Pancreas (tissue), 10 donors: ENCODE measurements at places on chromosomes 11 and 22. TPM values are rescaled to one million over a fixed set of nuclear protein-coding genes. Genes with fewer than 3 reads are reported as not detected.
A peak's percentile ranks its signal among the peaks of the same experiment; 100 is the strongest.

Gene RAB39A
- 0.73 TPM for total RNA-seq

Gene CEND1
- total RNA-seq = not detected

Gene FGF3
- not detected for total RNA-seq

Gene FAM118B
- 6.8 TPM for total RNA-seq

Gene MAPK8IP2
- 2.8 TPM for total RNA-seq

Gene MAPK8IP1
- total RNA-seq = 48.5 TPM

Gene HSPB2
- 0.78 TPM for total RNA-seq

Gene OR51B5
- total RNA-seq = 0.14 TPM

Gene TMEM123
- 62.7 TPM for total RNA-seq

Gene OR2AT4
- not detected for total RNA-seq

Gene NRGN
- total RNA-seq = 1.5 TPM

Gene OR52A1
- total RNA-seq = not detected

Gene CNTN5
- 0.69 TPM for total RNA-seq

Gene INPP5J
- total RNA-seq = 12.7 TPM

Gene FERMT3
- total RNA-seq = 8.4 TPM

Gene F2
- not detected for total RNA-seq

Gene ABCC8
- total RNA-seq = 57.3 TPM

DNA sequence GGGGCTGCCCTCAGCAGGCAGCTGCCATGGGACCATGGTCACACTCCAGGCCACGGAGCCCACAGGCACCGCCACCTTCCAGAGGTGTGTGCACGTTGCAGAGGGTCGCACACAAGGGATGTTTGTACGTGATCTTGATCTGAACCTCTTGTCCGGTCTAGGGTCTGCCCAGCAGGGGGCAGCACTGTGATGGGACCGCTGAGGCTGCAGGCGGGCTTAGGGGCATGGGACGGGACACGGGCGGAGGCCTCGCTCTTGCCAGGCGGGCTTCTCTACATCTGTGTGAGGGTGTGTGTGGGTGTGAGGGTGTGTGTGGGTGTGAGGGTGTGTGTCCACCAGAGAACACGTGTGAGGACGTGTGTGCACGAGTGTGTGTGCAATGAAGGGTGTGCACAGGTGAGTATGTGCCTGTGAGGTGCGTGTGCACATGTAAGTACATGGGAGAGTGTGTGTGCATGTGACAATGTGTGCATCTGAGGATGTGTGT is 52.4 kb downstream of the CACNA1I start:
- H3K36me3 ChIP-seq = no peaks in the 10 kb centered on the region
- peak; percentile 40 for DNase-seq
- H3K4me1 ChIP-seq = no peaks in the 10 kb centered on the region
- no peak overlapping the region for H3K27ac ChIP-seq
- H3K27me3 ChIP-seq = no peaks in the 10 kb centered on the region

GRCh38 chr22:17199003-17199731 is 20.1 kb downstream of the ADA2 start:
- no peaks in the 10 kb centered on the region for H3K36me3 ChIP-seq
- no peaks in the 10 kb centered on the region for H3K27me3 ChIP-seq
- no peaks in the 10 kb centered on the region for H3K4me1 ChIP-seq
- no peak for DNase-seq
- peak overlapping the region; percentile 1 for H3K4me3 ChIP-seq

- no peak for DNase-seq
- H3K36me3 ChIP-seq = no peaks in the 10 kb centered on the region
- H3K4me3 ChIP-seq = no peak overlapping the region
- H3K27ac ChIP-seq = no peak overlapping the region
- no peaks in the 10 kb centered on the region for H3K27me3 ChIP-seq
Observed at GRCh38 chr11:64859542-64860414, 15.3 kb upstream of the CDC42BPG start.

- H3K36me3 ChIP-seq = no peaks in the 10 kb centered on the region
- H3K27ac ChIP-seq = peak overlapping the region; percentile 7
- DNase-seq = no peak
- no peaks in the 10 kb centered on the region for H3K4me1 ChIP-seq
Observed at GRCh38 chr11:35158701-35159510, 19.9 kb downstream of the CD44 start.

GRCh38 chr11:111851636-111852035 is 19.7 kb downstream of the ALG9 start:
- DNase-seq = no peak
- no peak overlapping the region for H3K27ac ChIP-seq
- no peaks in the 10 kb centered on the region for H3K4me1 ChIP-seq
- no peak overlapping the region for H3K4me3 ChIP-seq

- H3K27me3 ChIP-seq = no peaks in the 10 kb centered on the region
- H3K36me3 ChIP-seq = no peaks in the 10 kb centered on the region
- no peak overlapping the region for H3K4me3 ChIP-seq
Observed at GRCh38 chr22:50705219-50705691, 32.6 kb downstream of the SHANK3 start.

DNA sequence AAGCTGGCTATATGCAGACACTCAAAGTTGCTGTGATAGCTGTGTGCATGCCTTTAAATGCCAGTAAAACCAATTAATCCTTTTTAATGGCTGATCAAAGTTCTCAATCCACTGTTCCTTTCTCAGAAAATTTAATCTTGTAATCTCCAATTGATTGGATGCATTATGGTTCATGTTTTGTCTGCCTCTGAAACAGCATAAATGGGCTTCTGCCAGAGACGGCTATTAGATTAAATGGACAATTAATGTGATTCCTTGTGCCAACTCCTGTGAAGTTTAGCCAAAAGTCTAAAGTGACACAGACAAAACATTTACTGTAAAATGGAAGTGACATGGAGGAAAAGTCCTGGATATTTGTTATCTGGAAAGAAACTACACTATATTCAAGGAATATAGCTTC is 952.5 kb upstream of the FAT3 start:
- no peaks in the 10 kb centered on the region for H3K36me3 ChIP-seq
- H3K4me3 ChIP-seq = no peak overlapping the region
- no peak overlapping the region for H3K27ac ChIP-seq
- no peaks in the 10 kb centered on the region for H3K4me1 ChIP-seq
- no peak for DNase-seq
- no peaks in the 10 kb centered on the region for H3K27me3 ChIP-seq

GRCh38 chr11:33869481-33870422 is 22.1 kb downstream of the LMO2 start:
- no peaks in the 10 kb centered on the region for H3K27me3 ChIP-seq
- no peaks in the 10 kb centered on the region for H3K4me1 ChIP-seq
- H3K27ac ChIP-seq = no peak overlapping the region
- H3K4me3 ChIP-seq = peak overlapping the region; percentile 44

DNA sequence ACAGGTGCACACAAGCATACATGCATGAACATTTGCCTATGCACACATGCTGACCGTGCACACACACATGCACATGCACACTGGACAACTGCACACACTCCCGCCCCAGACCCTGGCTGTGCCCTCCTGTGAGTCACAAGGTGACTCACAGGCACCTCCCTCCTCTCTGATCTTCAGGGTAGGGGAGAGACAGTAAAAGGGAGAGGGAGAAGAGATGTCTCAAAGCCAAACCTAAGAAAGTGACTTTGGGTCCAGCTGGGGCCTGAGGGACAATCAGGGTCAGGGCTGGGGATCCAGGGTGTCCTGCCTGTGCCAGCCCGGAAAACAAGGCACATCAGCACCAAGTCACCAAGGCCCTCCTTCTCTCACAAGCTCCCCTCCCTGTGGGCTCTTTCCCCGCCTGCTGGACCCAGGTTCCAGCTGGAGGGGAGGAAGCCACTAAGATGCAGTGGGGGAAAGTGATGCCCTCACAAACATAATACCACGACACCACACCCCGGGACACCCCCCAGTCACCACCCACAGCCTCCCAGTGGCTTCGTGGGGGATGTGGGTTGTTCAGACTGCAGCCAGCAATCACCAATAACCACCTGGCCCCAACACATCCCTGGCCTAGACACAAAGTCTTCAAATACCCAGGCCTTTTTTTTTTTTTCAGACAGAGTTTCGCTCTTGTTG is 39.3 kb downstream of the PDGFB start:
- H3K27ac ChIP-seq = no peak overlapping the region
- H3K4me3 ChIP-seq = no peak overlapping the region
- H3K36me3 ChIP-seq = no peaks in the 10 kb centered on the region
- DNase-seq = no peak

DNA sequence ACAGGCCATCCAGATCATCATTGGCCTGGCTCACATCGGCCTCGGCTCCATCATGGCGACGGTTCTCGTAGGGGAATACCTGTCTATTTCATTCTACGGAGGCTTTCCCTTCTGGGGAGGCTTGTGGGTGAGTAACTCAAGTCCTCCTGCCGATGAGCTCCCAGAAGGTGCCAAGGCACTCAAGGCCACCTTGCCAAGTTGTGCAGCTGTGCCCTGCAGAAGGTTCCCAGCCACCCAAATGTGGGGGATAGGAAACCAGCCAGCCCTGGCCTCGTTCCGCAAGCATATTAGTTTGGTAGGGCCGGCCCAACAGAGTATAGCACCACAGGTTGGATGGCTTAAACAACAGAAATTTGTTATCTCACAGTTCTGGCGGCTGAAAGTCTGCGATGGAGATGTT is 4.0 kb downstream of the MS4A8 start:
- H3K4me3 ChIP-seq = no peak overlapping the region
- no peaks in the 10 kb centered on the region for H3K27me3 ChIP-seq
- H3K4me1 ChIP-seq = peaks cover 13% of the 10 kb centered on the region
- H3K27ac ChIP-seq = peak overlapping the region; percentile 47

DNA sequence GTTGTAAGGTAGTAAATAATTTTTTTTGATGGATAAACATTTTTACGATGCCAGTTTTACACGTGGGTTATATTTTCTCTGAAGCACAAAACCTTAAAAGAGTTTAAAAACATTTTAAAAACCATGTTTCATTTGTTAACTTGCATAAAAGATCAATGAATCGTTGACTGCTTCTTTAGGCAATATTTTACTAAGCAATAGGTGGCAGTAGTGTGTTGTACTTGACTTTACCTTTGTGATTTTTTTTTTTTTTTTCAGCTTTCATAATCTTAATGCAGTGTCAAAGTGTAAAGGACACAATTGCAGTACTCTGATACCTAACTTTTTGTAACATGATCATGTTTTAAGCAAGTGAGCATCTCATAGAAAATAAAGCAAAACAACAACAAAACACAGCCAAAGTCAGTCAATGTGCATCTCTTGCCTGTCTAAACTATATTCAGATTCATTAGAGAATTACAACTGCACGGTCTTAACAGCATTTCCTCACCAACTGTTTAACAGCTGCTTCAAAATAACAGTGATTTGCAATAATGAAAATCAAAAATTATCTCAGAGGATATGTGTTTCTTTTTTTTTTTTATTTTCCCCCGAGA is 27.7 kb downstream of the DNAJC24 start:
- no peak for DNase-seq
- H3K4me3 ChIP-seq = no peak overlapping the region

DNA sequence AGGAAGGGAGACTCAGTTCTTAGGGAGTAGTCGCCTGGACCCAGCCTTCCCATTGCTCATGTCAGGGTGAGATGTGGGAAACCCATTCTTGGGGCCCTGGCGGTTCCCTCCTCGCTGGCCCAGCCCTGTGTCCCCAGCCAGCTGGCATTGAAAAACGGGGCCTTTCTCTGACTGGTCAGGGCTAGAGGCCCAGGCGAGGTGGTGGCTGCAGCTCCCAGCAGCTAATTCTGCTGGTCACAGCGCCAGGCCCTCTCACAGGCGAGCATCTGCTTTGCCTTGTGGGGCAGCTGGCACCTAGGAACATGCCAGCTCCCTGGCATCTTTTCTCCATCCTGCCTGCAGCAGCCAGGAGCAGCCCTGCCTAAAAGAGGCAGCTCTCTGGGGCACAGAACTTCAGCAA is 20.1 kb downstream of the TSPAN18 start:
- H3K27me3 ChIP-seq = no peaks in the 10 kb centered on the region
- no peak overlapping the region for H3K27ac ChIP-seq
- no peaks in the 10 kb centered on the region for H3K4me1 ChIP-seq
- no peak for DNase-seq

DNA sequence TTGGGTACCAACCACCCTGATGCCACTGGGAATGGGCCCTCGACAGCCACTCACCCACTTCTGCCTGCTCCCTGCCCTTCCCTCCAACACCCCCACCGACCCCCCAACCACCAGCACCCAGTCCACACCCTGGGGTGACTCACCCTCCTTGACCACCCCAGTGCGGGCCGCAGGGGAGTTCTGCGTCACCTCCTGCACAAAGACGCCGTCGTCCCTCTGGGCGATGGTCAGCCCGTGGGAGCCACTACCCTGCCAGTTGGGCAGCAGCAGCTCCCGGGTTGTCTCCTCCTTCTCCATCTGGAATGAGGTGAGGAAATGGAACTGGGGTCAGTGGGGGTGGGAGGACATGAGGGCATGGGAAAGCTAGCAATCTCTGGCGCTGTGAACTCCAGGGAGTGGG is 10.8 kb downstream of the AHNAK start:
- no peaks in the 10 kb centered on the region for H3K27me3 ChIP-seq
- peaks cover 13% of the 10 kb centered on the region for H3K36me3 ChIP-seq
- no peak overlapping the region for H3K27ac ChIP-seq
- no peak for DNase-seq

GRCh38 chr11:105469931-105470330 is 139.9 kb upstream of the GRIA4 start:
- no peak overlapping the region for H3K4me3 ChIP-seq
- H3K36me3 ChIP-seq = no peaks in the 10 kb centered on the region
- no peak overlapping the region for H3K27ac ChIP-seq
- DNase-seq = no peak

DNA sequence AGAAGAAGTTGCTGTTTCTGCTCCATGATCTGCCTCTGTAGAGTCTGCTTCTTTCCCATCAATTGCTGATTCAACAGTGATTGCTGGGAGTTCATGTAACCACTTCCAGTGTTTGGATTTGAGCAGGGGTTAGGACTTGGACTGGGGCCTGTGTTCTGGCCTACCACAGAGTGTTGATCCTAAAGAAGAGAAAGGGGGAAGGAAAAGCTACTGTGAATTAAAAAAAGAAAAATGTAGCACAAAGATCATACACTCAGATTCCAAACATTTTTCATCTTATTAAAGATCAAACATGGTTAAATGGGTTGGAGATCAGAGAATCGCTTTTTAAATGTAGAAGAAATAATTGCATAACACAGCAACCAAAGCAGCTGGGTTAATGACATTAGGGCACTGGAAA is 67.6 kb upstream of the MTMR2 start:
- H3K36me3 ChIP-seq = no peaks in the 10 kb centered on the region
- H3K27ac ChIP-seq = no peak overlapping the region
- no peak for DNase-seq
- no peaks in the 10 kb centered on the region for H3K4me1 ChIP-seq
- no peaks in the 10 kb centered on the region for H3K27me3 ChIP-seq

DNA sequence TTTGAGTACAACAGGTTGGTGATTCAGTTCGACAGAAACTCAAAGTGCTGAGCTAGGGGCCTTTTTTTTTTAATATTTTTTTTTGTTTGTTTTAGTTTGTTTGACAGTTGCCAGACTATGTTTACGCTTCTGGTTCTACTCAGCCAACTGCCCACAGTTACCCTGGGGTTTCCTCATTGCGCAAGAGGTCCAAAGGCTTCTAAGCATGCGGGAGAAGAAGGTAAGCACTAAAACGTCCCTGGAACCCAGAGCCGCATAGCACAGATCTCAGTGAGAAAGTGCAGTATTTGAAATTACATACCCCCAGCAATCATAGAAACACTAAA is 649 bp downstream of the PRRG4 start:
- DNase-seq = peak; percentile 44
- H3K4me1 ChIP-seq = peaks cover 7% of the 10 kb centered on the region
- H3K27ac ChIP-seq = peak overlapping the region; percentile 95
- no peaks in the 10 kb centered on the region for H3K36me3 ChIP-seq
- H3K4me3 ChIP-seq = peak overlapping the region; percentile 77
- no peaks in the 10 kb centered on the region for H3K27me3 ChIP-seq

GRCh38 chr11:68714060-68714856 is 29.9 kb downstream of the GAL start:
- no peaks in the 10 kb centered on the region for H3K4me1 ChIP-seq
- no peaks in the 10 kb centered on the region for H3K27me3 ChIP-seq
- no peaks in the 10 kb centered on the region for H3K36me3 ChIP-seq
- no peak overlapping the region for H3K27ac ChIP-seq
